Neural progenitor cell (in vitro differentiated cells): ENCODE measurements at places on chromosomes 2 and 18. TPM values are rescaled to one million over a fixed set of nuclear protein-coding genes. Genes with fewer than 3 reads are reported as not detected.

Gene RGPD4
- total RNA-seq = 0.06 and 0.07 TPM in 2 replicates

- DNase-seq = peak; percentile 29
These were observed 86.5 kb upstream of the PPP1CB start for GRCh38 chr2:28665041-28665704.

DNA sequence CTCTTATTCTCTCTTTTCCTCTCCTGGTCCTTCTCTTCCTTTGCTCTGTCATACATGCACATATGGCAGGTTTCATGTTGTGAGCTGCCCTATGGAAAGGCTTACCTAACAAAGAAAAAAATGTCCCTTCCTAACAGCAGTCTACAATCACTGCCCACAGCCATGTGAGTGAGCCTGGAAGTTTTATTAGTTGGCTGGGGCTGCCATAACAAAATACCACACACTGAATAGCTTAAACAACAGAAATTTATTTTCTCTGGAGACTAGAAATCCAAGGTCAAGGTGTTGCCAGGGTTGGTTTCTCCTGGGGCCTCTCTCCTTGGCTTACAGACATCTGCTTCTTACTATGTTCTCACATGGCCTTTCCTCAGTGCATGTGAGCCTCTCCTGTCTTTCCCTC is 142.1 kb downstream of the TRIB2 start:
- no peak for DNase-seq

DNA sequence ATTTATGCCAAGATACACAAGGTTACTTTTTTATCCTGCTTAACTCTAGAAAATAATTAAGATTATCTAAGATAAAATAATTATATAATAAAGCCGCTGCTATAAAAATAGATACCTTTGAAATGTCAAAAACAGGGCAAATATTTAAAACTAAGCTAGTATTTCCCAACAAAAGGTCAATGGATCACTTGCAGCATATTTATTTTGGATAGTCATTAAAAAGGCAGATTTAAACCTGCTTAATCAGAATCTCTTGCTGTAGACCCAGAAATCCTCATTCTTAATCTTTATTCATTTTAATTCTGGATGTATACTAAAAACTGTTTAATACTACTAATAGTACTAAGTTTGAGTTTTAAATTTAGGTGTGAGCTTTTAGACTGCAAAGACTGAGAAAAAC is 139.0 kb upstream of the CWC22 start:
- no peak for DNase-seq

DNA sequence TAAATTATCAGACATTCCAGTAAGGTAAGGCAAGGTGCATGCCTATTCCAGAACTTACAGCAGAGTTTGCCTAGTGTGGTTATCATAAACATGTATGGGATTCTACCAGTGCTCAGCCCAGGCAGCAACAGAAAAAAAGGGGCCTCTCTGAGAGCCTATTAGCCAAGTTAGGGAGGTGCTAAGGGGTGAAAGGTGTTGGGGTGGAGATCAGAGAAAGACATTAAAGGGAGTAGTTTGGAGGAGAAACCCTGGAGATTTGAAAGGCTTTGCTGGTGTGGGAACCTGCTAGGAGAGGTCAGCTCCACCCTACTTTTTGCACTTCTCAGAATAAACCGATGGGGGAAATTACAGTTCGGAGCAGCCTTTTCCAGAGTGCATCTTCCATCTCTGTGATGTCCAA is 2.9 kb downstream of the ARPC2 start:
- no peak for DNase-seq

- no peak for DNase-seq
These were observed 105.8 kb downstream of the WDR7 start for GRCh38 chr18:56756966-56757365.

- DNase-seq = no peak
These were observed 144.2 kb downstream of the ASB1 start for GRCh38 chr2:238570926-238571325.

DNA sequence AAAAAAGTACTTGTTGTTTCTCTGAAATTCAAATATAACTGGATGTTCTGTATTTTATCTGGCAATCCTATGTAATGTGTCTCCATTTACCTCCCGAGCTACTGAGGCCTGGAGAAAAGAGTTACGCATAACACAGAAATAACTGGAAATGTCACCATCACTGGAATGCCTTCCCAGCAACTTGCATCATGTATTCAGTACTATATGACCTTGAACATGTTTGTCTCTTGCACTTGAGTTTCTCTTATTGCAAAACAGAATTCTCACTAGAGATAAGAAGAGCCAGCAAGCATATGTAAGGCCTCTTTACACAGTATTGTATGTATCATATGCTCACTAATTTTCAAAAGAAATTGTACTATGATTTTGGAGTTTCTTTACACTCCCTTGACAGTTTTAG is 99.6 kb upstream of the CTAGE1 start:
- DNase-seq = no peak

Gene TSPYL6
- total RNA-seq = not detected in 2 replicates

Gene ALPI
- total RNA-seq = not detected in 2 replicates

DNA sequence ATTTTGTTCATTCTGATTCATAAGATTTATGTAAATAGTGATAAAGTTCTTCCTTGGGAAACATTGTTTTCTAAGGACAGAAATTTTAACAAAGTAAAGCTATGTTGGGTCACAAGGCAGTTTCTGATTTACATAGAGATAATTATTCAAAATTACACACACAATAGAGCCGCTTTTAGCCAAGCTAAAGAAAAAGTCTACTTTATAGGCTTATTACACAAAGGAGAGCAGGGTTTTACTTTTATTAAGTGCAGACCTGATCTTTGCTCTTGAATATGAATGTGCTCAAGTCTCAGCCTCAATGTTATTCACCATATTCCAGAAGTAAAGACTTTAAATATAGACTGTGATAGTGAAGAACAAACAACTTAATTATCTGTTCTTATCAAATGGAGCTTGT is 787.8 kb upstream of the LINC00305 start:
- DNase-seq = no peak

- DNase-seq = no peak
These were observed 88.0 kb upstream of the CDH20 start for GRCh38 chr18:61245276-61245675.
